ENCODE measurements at places on chromosomes 1 and 21. TPM values are rescaled to one million over a fixed set of nuclear protein-coding genes. Genes with fewer than 3 reads are reported as not detected.

- H3K27ac ChIP-seq: peak overlapping the region; percentile 95
- no peak for DNase-seq
- H3K4me1 ChIP-seq: peaks cover 60% of the 10 kb centered on the region
- H3K36me3 ChIP-seq: peaks cover 30% of the 10 kb centered on the region
- H3K27me3 ChIP-seq: no peaks in the 10 kb centered on the region
Observed at GRCh38 chr1:111618961-111619634, 491 bp upstream of the RAP1A start.

GRCh38 chr21:46100906-46101305, 3.0 kb downstream of the COL6A2 start:
- no peak for DNase-seq
- no peak overlapping the region for H3K4me3 ChIP-seq
- H3K27me3 ChIP-seq: peaks cover 13% of the 10 kb centered on the region
- H3K4me1 ChIP-seq: peaks cover 17% of the 10 kb centered on the region
- H3K36me3 ChIP-seq: peaks cover 16% of the 10 kb centered on the region
- no peak overlapping the region for H3K27ac ChIP-seq

DNA sequence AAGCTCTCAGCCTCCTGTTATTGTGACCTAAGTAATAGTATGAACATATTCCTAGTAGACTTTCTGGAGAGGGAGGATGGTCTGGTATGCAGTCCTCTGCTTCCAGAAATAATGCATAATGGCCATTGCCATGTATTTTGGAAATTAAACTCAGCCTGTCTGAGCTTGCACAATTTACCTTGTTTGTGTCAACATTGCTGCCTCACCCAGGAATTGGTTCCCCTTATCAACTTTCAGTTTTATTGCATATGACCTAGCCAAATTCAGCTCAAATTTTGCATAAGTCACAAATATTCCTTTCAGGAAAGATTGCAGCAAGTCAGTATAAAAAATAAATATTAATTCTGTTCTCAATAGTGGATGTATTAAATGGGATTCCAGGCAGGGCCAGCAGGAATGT, 101.9 kb upstream of the SLC5A9 start:
- no peaks in the 10 kb centered on the region for H3K36me3 ChIP-seq
- DNase-seq: no peak
- H3K27me3 ChIP-seq: peaks cover 24% of the 10 kb centered on the region
- no peak overlapping the region for H3K4me3 ChIP-seq
- no peak overlapping the region for H3K27ac ChIP-seq
- no peaks in the 10 kb centered on the region for H3K4me1 ChIP-seq

DNA sequence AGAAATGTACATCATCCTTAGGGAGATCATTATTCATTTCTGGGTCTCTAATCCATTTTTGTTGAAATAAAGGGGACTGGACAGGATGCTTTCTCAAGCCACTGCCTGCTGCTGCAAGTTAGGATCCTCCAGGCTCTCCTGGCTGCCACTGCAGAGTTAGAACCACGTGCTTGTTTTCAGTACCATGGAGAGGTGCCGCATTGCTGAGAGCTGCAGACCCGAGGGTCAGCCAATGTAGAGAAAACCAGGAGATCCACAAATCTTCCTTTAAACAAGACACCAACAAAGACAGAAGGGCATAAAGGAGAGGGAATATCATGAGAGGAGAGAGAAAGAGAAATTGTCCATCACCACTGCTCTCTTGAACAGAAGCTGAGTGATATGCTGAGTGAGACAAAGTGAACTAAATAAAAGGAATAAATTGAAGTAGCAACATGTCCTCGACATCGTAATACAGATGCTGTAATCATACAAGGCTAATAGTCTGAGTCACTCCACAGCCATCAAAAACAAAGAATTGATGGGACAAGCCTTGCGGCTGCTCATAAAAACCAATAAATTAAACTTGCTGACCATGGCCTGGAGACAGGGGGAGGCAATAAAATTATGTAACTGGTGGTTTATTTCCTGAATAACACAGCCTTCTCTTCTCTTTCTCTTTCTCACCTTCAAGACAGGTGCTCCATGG, 255.7 kb downstream of the OMA1 start:
- no peaks in the 10 kb centered on the region for H3K36me3 ChIP-seq
- no peak overlapping the region for H3K4me3 ChIP-seq
- H3K27ac ChIP-seq: no peak overlapping the region
- peak; percentile 16 for DNase-seq

DNA sequence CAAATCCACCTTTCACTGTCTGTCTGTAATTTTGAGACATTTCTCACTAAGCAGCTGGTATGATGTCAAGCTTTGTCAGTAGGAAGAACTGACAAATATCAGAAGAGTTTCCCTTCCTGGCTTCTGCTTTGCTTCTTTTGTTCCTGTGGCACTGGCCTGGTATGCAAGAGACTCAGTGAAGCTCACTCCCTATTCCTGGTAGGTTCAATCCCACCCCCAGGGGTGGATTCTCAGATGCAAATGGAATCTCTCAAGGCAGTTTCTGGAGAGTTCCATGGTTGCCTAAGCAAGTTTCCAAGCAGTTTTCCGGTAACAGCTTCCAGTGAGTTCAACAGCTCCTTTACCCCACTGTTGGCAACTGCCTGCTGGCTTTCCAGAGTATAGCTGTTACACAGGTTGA, 683.4 kb downstream of the PTPRC start:
- H3K4me1 ChIP-seq: no peaks in the 10 kb centered on the region
- H3K4me3 ChIP-seq: no peak overlapping the region
- no peak for DNase-seq
- no peak overlapping the region for H3K27ac ChIP-seq
- H3K27me3 ChIP-seq: peaks cover 2% of the 10 kb centered on the region
- H3K36me3 ChIP-seq: peaks cover 4% of the 10 kb centered on the region

DNA sequence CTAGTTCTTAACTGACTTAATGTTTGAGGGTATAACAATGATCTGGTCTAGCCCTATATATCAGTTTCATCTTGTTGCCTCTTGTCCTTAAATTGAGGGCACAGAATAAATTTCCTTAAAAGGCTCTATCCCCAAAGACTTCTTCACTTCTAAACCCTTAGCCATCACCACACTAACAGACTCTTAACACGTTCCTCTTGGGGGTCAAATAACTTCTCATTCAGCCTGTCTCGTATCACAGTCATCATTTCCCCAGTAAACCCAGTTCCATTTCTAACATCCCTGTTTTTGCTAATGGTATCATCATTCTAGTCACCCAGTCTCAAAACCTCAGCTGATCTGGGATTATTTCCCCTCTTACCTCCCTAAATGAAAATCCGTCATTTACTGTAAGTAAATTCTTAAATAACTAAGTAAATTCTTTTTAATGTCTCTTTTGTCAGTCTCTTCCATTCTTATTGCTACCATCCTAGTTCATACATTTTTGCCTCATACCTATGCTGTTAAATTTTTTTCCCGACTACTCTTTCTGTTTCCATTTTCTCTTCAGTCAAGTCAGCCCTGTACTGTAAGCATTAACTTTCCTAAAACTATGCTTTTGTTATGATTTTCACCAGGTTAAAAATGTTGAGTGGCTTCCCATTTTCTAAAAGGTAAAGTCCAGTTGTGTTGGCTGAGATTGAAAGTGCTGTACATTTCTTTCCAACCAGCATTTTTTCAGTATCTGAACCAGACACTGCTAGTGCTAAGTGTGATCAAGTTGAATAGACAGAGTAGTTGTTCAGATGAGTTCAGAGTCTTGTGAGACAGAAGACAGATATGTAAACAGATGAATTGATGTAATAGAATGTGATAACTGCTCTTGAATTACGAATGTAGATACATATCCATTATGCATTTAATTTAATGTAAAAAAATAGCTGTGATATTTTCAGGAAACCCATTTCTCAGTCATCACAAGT, 6.9 kb downstream of the CTTNBP2NL start:
- H3K27ac ChIP-seq: no peak overlapping the region
- no peak for DNase-seq
- no peaks in the 10 kb centered on the region for H3K36me3 ChIP-seq

DNA sequence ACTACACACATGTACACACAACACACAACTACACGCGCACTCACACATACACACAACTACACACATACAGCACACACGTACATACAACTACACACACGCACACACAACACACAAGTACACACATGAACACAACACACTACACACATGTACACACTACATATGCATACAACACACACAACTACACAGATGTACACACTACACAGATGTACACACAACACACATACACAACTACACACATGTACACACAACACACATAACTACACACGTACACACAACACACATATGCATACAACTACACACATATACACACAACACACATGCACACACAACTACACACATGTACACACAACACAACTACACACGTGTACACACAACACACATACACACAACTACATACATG, 318.6 kb downstream of the CAMTA1 start:
- no peaks in the 10 kb centered on the region for H3K4me1 ChIP-seq
- peaks cover 3% of the 10 kb centered on the region for H3K27me3 ChIP-seq
- no peak overlapping the region for H3K27ac ChIP-seq
- no peaks in the 10 kb centered on the region for H3K36me3 ChIP-seq

- H3K36me3 ChIP-seq: peaks cover 3% of the 10 kb centered on the region
- peaks cover 16% of the 10 kb centered on the region for H3K4me1 ChIP-seq
- no peak for DNase-seq
Observed at GRCh38 chr1:146031476-146031875, 9.9 kb upstream of the HJV start.

DNA sequence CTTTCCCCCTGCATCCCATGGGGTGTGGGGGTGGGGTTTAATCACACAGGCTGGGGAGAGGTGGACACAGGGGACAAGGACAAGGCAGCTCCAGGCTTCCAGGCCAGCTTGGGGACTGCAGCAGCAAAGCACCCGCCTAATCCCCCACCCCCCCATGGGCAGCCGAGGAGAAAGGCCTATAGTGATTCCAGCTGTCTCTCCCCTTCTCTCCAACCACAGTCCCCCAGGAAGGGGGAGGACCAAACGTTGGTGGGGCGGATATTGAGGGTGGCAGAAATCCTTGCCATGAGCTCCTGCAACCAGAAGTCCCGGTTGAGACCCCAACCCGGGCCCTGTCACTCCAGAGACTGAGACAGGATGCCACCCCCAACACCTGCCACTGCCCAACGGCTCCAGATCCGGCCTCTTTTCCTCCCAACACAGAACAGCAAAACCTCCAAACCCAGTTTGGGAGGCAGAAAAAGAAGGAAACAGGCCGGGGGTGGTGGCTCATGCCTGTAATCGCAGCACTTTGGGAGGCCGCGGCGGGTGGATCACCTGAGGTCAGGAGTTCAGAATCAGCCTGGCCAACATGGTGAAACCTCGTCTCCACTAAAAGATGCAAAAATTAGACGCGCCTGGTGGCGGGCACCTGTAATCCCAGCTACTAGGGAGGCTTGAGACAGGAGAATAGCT, 1.7 kb downstream of the EPHA2 start:
- no peak overlapping the region for H3K27ac ChIP-seq
- H3K36me3 ChIP-seq: no peaks in the 10 kb centered on the region
- peaks cover 23% of the 10 kb centered on the region for H3K4me1 ChIP-seq

DNA sequence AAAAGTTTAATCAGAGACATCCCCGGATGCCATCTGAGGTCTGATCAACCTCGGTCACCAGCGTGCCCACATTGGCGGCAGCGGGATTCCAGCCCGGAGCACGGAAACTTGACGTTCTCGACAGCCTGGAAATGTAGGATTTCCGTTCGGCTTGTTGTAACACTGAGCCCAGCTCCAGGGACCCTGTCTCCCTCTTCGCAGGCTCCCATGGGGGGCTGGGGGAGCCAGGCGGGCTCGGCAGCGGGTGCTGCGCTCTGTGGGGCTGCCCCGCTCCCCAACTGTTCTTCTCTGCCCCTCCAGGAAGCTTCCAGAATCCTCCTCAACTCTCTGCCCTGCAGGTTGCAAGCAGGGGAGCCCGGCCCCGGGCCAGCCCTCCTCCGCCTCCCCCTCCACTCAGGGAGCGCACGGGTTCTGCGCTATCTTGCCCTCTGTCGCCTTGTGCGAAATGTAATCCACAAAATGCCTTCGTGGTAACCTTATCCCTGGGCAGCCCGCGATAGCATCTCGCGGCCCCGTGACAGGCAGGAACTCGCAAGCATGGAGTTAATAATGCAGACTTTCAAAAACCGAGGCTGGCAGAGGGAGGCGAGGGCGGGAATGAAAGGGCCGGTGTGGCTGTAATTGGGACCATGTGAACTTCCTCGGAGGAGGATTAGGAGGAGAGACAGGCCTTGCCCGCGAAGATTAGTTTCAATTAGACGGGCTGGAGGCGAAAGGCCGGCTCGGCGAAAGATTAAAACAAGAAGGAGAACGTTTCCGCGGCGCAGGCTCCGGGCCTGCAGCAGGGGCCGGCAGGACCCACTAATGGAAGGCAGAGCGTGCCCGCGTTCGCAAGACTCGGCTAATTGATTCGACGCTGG, 53.9 kb upstream of the TTC34 start:
- H3K4me3 ChIP-seq: no peak overlapping the region
- no peaks in the 10 kb centered on the region for H3K4me1 ChIP-seq
- no peaks in the 10 kb centered on the region for H3K36me3 ChIP-seq
- DNase-seq: no peak
- no peaks in the 10 kb centered on the region for H3K27me3 ChIP-seq
- H3K27ac ChIP-seq: no peak overlapping the region

DNA sequence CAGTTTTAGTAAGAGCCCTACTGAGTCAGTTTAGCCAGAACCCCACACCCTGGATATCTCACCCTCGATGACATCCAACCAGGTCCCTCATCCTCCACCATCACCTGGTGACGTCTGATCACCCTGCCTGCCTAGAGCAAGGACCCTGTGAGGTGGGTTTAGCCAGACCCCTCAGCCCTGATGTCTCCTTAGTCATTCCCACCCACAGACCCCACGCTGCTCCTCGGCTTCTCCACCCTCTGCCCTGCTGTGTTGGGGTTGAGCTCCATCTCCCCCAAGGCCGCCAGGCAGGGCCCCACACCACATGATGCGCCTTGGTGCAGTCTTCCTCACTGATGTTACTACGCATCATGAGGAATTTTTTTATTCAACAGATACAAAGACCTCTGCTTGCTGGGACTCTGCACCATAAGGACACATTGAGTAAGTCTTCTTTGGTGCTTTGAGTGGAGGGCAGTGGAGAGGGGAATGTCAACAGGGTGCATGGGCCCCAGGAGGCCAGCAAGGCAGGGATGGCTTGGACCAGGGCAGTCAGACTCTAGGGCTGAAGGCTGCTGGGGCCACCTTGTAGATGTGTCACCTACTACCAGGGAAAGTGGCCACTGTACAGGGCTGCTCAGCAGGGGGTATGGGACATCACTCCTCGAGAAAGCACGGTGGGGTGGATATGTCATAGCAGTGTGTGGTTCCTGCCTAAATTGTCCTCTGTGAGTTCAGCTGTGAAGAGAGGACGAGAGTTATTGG, 1.7 kb upstream of the IBA57 start:
- peak overlapping the region; percentile 79 for H3K4me3 ChIP-seq
- H3K36me3 ChIP-seq: peaks cover 5% of the 10 kb centered on the region
- H3K27ac ChIP-seq: peak overlapping the region; percentile 93

The DNASE2B gene
- not detected for total RNA-seq

The FHAD1 gene
- 0.07 TPM for total RNA-seq

The ANKRD35 gene
- 0.59 TPM for total RNA-seq

The ADAM30 gene
- total RNA-seq: not detected

The RNF223 gene
- total RNA-seq: not detected

The CD1D gene
- not detected for total RNA-seq

All from activated CD8-positive, alpha-beta T cell treated with anti-CD3 and anti-CD28 coated beads for 36 hours (primary cell).